ENCODE measurements at places on chromosomes 5 and 9.

DNA sequence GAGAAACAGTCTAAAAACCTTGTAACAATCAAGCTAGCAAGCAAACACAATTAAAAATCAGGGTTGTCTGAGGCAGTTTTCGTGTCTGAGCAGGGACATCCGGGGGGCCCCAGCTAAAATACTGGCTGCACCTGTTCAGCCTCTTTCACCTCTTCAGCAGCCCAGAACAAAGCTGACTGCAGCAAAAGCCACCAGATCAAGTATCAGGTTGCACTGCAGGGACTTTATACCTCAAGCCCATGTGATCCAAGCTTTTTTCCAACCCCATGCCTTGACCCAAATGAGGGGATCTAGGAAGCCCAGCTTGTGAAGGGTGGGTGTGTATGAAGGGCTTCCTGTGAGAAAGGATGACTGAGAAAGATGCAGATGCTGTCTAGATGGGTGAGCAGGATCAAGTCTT lies 133.4 kb downstream of the SEMA6A start:
- no peak for DNase-seq

GRCh38 chr5:36948041-36948440 lies 71.5 kb downstream of the NIPBL start:
- no peak for DNase-seq

DNA sequence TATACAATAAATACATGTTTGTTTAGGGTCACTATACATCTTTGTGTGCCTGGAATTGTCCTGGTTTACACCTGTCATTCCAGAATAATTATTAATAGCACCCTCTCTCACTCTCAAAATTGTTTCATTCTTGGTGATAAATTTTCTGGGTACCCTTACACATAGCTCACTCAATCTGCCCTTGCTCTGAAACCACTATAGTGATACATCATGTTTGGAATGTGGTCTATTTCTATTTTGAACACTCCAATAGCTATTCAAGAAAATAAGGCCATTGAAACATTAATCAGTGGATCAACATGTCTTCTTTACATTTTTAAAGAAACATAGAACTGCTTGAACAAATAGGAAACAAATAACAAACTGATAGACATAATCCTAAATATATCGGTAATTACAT lies 158.7 kb downstream of the ARRDC3 start:
- no peak for DNase-seq

GRCh38 chr9:87959916-87960581 lies 14.3 kb downstream of the CDK20 start:
- no peak for DNase-seq

DNA sequence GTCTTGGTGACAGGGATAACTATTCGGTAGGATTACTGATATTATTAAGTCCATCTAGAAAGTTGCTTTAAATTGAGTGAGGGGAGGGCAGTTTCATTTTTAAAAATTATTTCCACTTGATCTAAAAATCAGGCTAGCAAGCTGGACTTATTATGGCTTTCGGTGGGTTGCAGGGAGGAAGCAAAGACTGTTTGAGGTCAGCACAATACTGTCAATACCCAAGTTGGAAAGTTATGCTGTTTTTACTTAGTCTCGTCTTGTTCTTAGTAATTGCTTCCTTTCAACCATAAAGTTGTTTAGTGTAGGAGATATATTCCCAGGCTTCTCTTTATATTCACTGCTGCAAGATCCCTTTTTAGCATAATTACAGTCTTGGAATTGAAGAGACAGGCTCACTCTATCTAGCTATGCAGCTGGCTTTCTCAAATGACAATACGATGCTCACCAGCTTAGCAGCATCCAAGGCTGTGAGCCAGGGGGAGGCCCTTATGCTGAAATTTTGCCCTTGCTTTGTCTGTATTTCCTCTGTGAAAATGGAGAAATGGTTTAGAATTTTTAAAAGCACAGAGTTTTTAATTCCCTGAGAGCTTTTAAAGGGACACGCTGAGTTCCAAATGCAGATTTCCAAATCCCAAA lies 68.2 kb upstream of the APC start:
- no peak for DNase-seq
